Femur (tissue), 1 donor: ENCODE measurements at places on chromosomes 16 and 17.

DNA sequence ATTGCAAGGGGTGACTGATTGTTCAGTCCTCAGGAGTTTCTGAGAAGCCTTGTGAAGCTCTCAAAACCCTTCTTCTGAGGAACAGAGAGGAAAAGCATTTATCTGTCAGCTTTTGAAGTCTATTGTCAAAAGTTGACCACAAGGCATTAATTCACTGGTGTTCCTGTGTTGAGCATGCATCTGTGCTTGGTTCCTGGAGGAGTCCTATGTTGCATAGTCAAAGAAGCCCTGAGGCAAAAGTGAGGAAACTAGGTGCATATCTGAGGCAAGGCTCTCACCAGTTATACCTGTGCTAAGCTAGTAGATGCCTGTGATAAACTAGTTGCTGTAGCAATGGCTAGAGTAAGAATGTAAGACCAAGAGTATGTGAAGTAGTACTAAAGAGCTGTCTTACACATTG is 1.8 kb upstream of the HEATR6 start:
- DNase-seq, result no peak

DNA sequence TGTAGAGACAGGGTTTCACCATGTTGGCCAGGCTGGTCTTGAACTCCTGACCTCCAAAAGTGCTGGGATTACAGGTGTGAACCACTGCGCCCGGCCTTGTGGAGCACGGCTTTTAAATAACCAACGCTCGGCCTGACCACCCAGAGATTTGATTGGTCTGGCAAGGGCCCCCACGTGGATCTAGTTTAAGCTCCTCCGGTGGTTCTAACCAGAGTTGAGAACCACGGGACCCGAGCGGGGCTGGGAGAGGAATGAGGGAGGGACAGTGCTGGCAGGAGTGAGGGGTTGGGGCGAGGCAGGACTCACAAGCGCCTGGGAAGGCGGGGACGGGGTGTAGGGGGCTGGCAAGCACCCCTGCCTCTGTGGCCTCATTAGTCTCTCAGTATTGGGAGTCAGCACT is 3.0 kb downstream of the NLRC3 start:
- DNase-seq, result no peak

GRCh38 chr16:13921328-13921727 is 1.4 kb downstream of the ERCC4 start:
- no peak for DNase-seq

- DNase-seq, result no peak
Observed at GRCh38 chr17:4573669-4574068, 10.7 kb upstream of the SMTNL2 start.

- no peak for DNase-seq
Observed at GRCh38 chr17:33964344-33964979, 290.6 kb upstream of the CCL2 start.

GRCh38 chr17:53428913-53429312 is 393.8 kb upstream of the KIF2B start:
- no peak for DNase-seq

DNA sequence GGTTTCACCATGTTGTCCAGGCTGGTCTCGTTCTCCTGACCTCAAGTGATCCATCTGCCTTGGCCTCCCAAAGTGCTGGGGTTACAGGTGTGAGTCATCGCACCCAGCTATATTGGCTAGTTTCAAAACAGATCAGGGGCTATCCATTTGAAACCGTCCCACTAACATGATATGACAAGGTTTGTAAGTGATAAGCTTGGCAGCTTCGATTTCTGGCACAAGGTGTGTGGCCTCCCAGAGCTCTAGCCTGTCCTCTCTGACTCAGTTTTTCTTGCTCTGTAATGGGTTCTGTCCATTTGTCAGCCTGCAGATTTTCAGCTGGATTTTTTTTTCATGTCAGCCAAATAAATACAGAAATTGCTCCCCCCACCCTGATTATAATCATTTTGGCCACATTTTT is 31.8 kb upstream of the TENT4B start:
- no peak for DNase-seq

DNA sequence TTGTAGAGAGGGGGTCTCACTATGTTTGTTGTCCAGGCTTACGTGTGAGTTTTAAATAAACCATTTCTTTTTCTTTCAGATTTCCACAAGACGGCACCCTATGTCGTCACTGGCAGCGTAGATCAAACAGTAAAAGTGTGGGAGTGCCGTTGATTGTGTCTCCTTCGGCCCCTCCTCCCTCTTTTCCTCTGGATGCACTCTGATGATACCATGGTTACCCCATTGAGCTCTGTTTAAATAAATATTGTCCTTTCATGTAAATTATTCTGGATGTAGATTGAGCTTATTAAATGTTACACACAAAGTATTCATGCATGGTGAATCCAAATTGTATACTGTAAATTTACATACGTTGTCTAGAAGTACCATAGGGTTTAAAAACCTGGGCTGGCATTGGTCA is 29.9 kb downstream of the CLUH start:
- no peak for DNase-seq

DNA sequence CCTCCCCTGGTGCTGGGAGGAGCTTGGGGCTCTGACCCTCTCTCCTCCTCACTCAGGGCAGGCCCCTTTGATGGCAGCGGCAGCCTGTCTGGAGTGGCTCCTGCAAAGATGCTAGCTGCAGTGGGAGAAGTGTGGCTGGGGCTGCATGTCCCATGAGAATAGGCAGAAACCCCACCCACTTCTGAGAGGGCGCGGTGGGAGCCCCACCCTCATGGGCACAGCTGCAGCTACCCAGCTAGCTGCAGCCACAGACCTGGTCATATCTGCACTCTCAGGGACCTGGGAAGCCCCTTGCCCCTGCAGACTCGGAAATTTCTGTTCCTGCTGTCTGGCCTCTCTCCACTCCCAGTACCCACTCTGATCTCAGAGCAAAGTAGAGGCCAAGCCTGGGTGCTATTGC is 72.2 kb upstream of the BRD7 start:
- no peak for DNase-seq

DNA sequence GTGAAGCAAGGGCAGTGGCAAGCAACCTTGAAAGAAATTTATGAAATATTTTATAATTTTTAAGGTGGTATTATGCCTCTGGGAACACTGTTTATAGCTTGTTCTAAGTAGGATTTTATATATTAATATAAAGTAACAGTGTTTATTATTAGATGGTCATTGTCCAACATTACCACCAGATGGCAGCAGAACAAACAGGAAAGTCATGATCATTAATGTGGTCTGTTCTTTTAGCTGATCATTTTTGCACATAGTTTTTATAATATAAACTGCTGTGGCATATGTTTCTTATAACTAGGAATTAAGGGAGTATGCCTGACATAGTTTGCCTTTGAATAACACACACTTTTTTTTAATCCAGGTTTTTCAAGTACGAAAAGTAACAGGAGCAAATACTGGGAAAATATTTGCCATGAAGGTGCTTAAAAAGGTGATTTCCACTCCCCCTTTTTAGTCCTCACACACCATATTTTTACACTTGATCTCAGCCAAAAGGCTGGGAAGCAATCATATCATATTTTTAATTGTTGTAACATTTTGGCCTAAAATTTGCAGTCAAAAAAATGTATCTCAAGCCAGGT is 21.4 kb downstream of the RPS6KB1 start:
- DNase-seq, result no peak

DNA sequence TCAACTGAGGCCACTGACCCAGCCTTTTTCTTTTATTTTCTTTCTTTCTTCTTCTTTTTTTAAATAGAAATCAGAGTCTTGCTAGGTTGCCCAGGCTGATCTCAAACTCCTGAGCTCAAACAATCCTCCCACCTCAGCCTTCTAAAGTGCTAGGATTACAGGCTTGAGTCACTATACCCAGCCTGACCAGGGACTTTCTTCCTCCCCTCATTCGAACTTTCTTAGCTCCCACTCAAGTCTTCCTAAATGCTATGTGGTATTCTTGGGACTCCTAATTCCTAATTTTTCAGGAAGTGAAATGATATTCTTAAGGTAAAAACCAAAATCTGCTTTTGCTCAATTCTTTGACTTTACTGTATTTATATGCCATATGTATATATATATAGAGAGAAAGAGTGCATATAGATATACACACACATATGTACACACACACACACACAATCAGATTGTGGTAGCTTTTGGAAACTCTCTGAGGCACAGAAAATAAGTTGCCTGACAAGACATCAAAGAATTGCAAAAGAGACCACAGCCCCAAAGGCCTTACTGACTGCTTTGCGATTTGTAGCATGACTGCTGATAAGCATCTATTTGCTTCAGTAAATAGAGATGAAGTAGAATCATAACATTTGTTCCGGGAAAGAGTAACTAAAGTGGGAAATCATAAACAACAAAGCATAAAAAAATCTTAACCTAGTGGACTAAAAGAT is 9.5 kb upstream of the AMZ2 start:
- no peak for DNase-seq

GRCh38 chr17:79007504-79008381 is 1.8 kb downstream of the CANT1 start:
- peak; percentile 44 for DNase-seq

- no peak for DNase-seq
Observed at GRCh38 chr16:57798953-57799599, 3.2 kb downstream of the KIFC3 start.

DNA sequence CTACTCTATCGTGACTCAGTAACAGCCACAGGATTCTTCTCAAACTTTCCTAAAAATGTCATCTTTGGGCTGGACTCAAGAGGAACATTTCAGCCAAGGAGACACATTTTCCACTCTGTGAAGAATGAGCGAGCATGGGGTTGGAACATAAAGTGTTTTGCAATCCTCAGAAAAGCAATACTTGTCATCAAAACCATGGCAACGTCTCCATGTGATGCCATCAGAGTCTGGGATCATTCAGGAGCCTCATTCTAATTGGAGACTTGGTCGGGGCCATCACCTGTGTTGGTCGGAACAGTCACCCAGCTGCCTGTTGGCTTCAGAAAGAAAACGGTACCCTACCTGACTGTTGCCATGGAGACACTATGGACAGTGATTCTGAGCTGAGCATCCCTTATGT is 25.5 kb downstream of the MYOCD start:
- DNase-seq, result peak; percentile 21

- no peak for DNase-seq
Observed at GRCh38 chr16:86590501-86591144, 12.3 kb downstream of the FOXL1 start.

DNA sequence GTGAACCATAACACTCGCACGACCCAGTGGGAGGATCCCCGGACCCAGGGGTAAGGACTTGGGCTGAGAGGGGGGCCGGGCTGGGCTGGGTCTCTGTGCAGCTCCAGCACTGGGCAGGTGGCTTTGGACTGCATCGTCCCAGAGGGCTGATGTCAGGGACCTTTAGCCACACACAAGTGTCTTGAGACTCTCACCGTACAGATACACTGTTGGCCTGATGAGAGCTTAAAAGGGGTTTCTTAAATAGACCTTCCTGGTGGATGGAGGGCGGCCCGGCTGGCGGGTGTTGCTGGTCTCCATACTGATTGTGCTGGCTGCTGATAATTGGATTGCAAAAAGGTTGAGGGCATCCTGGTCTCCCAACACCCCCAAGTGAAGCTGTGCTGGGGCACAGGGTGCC is 21.7 kb upstream of the CLEC18A start:
- no peak for DNase-seq

- DNase-seq, result no peak
Observed at GRCh38 chr16:64880994-64881393, 240.9 kb downstream of the CDH11 start.

DNA sequence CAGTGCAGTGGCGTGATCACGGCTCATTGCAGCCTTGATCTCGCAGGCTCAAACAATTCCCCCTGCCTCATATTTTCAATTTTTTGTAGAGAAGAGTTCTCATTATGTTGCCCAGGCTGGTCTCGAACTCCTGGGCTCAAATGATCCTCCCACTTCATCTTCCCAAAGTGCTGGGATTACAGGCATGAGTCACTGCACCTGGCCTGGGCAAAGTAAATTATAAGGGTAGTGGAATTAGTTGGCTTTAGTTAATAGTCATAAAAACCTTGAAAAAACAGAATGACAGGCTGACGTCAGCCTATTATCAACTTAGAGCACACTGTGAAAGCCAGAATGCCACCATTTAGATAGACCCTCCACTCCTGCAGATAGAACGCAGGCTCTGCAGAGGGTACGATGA is 43.5 kb upstream of the B4GALNT2 start:
- DNase-seq, result no peak

GRCh38 chr17:624341-624860 is 90.2 kb downstream of the VPS53 start:
- no peak for DNase-seq

DNA sequence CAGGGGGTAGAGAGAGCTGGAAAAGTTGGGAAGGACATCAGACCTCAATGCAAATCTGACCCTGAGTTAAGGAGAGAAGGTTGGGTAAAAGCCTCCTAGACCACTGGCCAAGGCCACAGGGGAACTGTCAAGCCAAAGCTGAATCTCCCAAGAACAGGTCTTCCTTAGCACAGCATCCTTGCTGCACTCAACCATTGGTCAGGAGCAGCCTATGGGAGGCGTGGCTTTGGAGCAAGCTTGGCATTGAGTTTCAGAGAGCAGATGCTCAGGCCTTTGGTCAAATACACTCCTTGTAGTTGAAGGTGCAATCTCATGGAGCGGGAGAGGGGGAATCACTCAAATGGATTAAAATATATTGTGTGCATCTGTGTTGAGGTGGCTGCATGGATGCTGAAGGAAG is 21.8 kb downstream of the SOX9 start:
- no peak for DNase-seq

GRCh38 chr16:27431773-27432532 is 30.0 kb downstream of the IL21R start:
- peak; percentile 11 for DNase-seq

DNA sequence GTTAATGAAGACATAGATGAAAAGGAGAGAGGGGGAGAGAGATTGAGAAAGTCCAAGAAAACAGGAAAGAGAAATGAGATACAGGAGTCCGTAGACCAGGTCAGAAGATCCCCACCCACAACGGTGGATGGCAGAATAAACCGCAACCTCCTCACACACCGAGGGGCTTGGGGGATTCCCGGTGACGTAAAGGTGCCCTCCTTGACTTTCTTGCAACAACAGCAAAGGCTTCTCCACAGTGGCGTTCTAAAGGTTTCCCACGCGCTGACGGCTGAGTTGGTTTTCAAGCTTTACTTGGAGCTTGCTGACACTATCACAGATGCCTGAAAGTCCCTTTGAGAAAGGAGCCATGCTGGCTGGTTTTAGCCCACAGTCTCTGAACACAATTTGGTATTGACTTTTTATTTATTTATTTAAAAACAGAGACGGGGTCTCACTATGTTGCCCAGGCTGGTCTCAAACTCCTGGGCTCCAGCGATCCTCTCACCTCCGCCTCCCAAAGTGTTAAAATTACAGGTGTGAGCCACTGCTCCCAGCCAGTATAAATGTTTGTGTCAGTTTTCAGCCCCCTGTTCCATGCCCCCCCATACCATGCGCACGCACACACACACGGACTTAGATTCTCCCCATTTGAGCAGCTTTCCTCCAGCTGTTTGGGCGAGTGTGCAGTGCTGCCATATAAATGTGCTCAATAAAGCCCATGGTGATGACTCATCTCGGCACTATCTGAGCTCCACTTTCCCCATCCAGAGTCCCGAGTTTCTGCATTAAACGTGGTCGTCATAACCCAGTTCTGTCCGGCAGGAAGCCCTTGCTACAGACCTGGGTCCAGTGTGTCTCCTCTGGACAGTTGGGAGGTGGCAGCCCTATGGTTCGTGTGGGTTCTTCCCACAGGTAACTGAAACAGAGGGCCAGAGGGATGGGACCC is 33.0 kb upstream of the SEC14L1 start:
- DNase-seq, result no peak
